ENCODE measurements at places on chromosomes 12 and 14. TPM values are rescaled to one million over a fixed set of nuclear protein-coding genes. Genes with fewer than 3 reads are reported as not detected.
A peak's percentile ranks its signal among the peaks of the same experiment; 100 is the strongest.

Gene MGAT4C
- 11.3 TPM for polyA plus RNA-seq

Gene IL22
- polyA plus RNA-seq = not detected

Gene GATC
- polyA plus RNA-seq = 10.8 TPM

GRCh38 chr12:13957576-13957975 lies 23.8 kb downstream of the GRIN2B start:
- DNase-seq = no peak

DNA sequence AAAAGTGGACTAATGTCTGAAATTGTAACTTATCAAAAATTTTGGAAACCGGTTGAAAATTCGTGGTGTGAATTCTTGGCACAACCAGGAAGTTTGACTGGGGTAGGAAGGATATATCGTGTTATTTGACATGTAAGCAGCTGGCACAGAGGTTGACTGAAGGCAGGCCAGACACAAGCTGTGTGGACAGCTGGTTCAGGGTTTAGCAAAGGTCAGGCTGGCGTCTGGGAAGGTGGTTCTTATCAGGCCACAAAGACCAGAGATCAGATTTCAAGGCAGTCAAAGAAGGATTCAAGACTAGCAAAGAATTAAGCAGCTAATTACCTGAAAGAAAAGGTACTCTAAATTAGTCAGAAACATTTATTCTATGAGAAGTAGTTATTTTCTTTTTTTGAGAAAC lies 450.2 kb upstream of the MDGA2 start:
- no peak for DNase-seq

- DNase-seq = no peak
These were observed 241.5 kb downstream of the BCL11B start for GRCh38 chr14:99030454-99030853.

GRCh38 chr12:101407049-101407435 lies 530 bp downstream of the ARL1 start:
- no peak for DNase-seq

Gene OTUB2
- polyA plus RNA-seq = 16.8 TPM

DNA sequence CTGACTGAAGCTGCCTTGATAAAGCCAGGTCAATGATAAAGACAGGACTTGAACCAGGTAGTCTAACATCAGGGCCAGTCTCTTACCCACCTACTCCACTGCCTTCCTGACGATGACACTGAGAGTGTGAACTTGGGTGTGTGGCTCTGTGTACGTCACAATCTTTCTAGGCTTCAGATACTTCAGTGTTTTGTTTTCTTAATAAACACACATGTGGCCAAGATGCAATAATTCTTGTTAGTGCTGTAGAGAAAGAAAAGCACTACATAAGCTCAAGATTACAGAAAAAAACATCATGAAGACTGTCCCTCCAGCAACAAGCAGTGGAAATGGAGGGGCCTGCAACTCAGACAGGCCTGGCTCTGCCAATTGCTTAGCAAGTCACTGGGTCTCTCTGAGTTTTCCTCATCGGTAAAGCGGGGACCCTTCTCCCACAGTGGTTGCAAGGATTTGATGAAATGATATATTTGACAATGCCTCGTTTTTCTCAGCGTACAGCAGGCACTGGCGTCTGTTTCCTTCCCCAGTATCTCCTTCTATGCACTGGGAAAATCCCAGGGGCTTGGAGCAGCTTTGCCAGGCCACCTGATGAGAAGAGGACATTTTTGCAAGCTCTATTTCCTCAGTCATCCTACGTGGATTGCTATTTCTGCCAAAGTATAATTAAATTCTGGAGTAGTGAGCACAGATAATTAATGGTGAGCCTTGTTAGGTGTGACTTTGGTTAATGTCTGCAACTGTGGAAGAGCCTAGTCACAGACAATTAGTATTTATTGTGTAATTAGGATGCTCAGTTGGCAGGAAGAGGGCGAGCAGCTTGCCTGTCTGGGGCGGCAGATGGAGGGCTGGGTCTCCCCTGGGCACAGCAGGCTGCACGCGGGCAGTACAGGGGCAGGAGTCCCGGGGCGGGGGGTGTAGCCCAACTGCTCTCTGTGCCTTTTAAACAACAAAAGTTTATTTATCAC lies 55.8 kb upstream of the CHGA start:
- DNase-seq = no peak

DNA sequence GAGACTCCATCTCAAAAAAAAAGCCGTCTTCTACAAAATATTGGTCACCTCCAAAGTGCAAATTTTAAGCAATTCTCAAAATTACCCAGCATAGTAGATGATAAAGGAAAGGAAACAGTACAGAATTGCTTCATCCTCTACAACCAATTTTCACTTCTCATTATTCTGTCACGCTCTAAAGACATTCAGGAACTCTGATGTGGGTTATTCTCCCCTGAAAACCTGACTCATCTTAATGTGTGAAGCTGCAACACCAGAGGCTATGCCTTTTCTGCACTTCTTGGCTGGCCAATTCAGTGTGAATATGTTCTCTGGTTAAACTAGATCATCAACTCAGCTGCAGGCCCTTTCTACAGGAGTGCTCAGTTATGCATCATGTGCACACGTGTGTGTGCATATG lies 11.0 kb downstream of the PTGER2 start:
- DNase-seq = no peak

Gene SLC2A3
- polyA plus RNA-seq = 22.3 TPM

Gene LRTM2
- polyA plus RNA-seq = 0.96 TPM

DNA sequence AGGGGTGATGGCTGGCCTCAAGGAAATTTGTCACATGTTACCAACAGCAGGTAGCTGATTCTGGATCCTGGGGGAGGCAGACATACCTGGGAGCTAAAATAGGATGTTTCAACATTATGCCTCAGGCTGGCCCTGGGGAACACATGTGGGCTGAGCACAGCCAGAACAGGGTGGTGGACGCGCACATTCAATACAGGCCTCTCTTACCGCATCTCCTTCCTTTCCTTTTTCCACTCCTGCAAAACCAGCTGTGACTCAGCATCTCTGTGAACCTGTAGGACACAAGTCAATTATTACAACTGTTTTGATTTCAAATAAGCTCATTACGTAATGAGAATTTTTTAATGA lies 61.0 kb downstream of the NT5DC3 start:
- DNase-seq = no peak

Gene STON2
- 8.3 TPM for polyA plus RNA-seq

- no peak for DNase-seq
These were observed 58.9 kb upstream of the FBXO33 start for GRCh38 chr14:39491134-39491571.

DNA sequence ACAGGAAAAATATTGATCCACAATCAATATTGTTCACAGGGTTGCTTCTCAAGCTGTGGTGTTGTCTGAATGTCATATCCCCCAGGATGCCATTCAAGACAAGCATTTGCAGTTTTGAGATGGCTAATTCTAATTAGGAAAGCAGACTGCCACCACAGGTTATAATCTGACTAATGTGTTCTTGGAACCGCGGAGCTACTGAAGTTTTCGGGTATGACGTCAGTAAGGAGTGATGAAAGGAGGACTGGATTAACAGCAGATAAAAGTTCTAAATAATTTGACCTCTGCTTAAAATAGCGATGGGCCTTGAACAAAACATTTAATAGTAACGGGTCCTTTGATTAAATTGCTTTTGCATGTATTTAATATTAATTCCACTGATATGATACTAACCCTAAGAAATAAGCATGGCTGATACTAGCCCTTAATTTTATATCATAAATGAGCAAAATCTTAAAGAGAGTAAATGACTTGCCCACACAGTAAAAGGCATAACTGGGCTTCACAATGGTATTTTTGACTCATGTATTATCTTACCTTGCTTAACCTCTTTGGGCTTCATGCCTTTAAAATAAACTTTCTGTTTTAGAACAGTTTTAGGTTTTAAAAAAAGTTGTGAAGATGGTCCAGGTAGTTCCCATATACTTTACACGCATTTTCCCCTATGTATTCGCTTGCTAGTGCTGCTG lies 50.3 kb downstream of the TSHR start:
- DNase-seq = no peak

- DNase-seq = peak; percentile 90
These were observed 431 bp upstream of the RHOJ start for GRCh38 chr14:63203618-63204406.

GRCh38 chr12:96434107-96434506 lies 33.9 kb upstream of the CDK17 start:
- DNase-seq = peak; percentile 21

DNA sequence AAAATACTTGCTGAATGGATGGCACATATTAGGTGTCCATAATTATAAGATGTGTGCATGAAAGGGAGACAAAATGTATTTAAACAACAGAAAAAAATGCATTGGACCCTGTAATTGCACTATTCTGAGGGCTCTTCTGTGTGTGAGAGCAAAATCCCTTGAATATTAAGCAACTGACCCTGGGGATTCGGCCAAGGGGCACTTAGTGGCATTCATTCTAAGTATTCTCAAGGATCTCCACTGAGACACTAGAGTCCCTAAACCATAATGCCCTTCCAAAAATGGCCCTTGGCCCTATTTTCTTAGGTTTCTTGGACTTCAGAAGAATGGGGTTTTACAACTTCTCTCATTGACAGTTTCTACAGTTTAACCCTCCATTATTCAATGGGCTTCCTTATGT lies 388.6 kb downstream of the GLT1D1 start:
- DNase-seq = no peak

- DNase-seq = no peak
These were observed 1.7 kb downstream of the SOS2 start for GRCh38 chr14:50229681-50230080.

Data from testis (tissue), 5 donors.